NCI-H2107 (cell line): ENCODE measurements at places on chromosomes 7 and 10.

DNA sequence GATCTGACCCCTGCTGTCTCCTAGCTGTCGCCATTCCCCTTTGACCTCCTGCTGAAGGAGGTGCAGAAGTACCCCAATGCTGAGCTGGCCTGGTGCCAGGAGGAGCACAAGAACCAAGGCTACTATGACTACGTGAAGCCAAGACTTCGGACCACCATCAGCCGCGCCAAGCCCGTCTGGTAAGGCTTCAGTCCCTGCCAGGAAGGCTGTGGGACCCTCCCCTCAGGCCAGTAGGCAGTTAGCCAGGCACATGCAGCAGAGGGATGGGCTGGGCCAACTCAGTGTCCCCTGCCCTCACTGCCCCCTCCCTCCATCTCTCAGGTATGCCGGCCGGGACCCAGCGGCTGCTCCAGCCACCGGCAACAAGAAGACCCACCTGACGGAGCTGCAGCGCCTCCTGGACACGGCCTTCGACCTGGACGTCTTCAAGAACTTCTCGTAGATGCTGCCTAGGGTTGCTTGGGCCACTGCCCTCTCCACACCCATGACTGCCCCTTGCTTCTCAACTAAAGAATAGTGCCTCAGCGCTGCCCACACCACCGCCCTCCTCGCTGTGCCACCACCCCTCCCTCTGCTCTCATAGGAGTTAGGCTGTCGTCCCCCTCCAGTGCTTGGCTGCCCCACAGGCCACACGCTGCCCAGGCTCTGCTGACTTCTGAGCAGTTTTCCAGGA lies 41.0 kb upstream of the ZMIZ2 start:
- DNase-seq = no peak

GRCh38 chr7:87479951-87480350 lies 4.5 kb upstream of the ABCB4 start:
- no peak for DNase-seq

DNA sequence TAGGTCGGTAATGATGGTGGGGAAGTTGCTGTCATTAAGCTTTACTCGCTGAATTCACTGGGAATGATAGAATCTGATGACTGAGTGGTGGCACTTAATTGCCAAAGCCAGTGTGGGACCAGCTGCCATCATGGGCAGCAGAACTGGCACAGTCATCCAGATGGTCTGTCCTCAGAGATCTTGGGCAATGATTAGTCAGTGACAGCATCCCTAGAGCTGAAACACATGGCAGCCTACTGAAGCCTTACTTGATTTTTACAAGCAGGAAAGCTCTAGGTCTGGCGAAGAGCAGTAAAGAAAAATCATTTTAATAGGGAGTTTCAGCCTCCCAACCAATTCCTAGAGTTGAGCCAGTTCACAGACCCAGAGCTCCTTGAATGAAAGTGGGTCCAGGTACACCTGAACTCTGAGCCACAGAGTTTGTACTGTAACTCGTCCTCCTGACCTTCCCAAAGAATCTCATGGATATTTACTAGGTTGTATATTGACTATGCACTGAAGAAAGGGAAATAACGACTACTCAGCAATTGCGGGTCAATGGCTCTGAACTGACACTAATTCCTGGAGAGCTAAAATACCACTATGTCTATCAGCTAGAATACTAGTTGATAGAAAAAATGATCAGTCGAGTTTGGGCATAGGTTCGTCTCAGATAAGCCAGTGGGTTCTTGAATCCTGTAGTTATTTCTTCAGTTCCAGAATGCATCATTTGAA lies 4.4 kb upstream of the ASB13 start:
- no peak for DNase-seq

GRCh38 chr7:138170298-138170697 lies 94.0 kb downstream of the AKR1D1 start:
- no peak for DNase-seq

DNA sequence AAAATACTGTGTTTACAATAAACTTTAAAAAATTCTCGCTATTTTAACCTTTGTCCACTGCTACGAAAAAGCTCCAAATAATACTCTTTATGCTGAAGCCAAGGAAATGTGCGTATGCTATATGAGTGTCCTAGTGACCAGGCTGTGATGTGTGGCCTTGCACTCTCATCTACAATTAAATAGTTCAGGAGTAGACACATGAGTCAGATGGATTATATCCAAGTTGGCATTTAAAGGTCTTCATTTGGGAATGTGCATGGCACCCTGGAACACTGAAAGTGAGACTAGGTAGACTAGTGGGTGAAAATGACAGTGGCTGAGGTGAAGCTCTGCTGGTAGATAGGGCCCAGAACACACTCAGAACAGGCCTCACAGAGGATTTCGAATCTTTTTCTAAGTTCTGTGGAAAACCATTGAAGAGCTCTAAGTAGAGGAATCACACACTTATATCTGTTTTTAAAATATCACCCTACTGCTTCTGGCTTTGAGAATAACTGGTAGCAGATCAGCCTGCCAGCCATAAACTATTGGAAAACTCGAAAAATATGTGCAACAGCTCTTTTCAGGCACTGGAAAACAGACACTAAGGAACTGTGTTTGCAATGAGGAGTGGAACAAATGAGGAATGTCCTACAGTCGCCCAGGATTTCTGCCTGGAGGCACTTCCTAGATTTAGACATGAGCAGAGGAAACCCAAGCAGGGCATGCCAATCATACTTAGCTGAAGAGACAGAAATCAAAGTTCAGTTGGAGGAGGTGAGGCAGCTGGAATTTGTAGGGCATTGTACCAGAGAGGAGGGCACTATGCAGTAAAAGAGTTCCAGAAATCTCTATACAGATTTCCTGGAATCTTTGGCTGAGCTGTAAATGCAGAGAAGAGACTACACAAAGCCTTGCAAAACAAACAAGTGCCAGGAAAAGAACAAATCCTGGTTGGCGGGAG lies 603.8 kb upstream of the LRRTM3 start:
- no peak for DNase-seq

GRCh38 chr7:101235050-101235449 lies 2.6 kb downstream of the CLDN15 start:
- DNase-seq = no peak

DNA sequence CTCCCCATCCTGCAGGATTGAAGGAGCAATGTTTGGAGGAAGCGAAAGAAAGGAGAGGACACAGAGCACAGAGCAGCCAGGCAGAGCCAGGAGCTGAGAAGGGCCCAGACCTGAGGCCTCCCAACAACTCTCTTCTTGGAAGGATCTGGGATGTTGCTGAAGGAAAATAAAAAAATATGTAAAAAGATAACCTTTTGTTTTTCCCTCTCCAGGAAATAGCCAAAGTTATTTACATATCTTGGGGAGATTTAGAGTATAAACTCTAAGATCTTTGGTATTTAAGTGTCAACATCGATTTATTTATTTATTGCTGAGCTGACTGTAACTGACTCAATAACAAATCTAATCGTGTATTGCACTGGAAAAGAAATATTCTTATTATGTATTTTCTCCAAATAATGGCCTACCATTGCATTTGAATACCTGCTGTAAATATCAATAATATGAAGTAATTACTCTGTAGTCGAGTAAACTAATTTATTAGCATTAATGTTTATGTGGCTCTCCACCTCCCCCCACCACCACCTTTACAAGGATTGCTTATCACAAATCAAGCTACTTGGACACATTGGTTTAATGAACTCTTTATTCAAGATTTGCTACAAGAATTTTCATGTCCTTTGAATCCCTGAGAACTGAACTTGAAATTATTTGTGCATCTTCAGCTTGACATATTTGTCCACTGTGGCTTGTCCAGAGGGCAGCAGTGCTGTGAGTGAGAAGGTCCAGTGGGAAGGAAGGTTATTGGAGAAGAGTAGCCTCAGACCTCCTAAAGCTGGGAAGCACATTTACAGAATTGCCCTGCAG lies 1.8 kb upstream of the HOXA11 start:
- DNase-seq = no peak

GRCh38 chr10:8095959-8096358 lies 41.5 kb downstream of the GATA3 start:
- DNase-seq = no peak

DNA sequence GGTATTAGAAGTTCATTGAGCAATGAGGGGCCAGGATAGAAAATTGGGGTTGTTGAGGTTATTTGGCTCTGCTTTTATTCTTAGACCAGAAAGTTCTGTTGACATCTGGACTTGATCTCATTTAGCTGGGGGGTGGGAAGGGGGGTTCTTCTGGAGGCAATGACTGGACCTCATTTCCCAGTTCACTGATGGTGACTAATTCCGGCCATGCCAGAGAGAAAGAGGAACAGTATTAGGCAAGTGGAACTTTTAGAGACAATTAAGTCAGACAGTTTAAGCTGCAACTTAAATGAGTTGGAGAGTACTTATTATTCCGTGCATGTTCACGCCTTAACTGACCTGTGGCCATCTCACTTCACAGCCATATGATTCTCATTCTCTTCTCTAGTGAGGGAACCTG lies 512.5 kb downstream of the REEP3 start:
- no peak for DNase-seq

- no peak for DNase-seq
These were observed 2.0 kb downstream of the DBF4 start for GRCh38 chr7:87878208-87878735.
